Globus pallidus (tissue), 1 donor: ENCODE measurements at places on chromosomes 7 and 10.

- no peak for DNase-seq
These were observed 86.4 kb downstream of the RBM20 start for GRCh38 chr10:110730345-110731050.

GRCh38 chr7:6116211-6116610 is 85.0 kb downstream of the ANKRD61 start:
- DNase-seq, result no peak

GRCh38 chr10:112832361-112832878 is 117.6 kb upstream of the TCF7L2 start:
- DNase-seq, result no peak

DNA sequence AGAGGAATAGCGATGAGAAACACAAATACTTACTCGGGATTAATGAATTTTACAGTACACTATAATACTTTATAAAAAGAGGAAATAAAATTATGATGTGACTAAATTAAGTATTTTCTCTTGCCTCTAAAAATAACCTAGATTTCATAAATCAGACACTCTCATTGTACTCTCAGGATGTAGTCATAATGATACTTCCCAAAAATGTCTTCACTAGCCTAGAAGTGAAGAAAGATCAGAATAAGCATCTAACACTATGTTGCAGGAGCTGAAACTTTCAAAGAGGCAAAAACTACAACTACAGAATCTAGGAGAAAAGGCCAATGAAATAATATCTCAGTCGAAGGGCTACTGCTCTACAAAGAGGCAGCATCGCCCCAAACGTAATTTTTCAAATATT is 49.4 kb downstream of the DNAJC1 start:
- no peak for DNase-seq

DNA sequence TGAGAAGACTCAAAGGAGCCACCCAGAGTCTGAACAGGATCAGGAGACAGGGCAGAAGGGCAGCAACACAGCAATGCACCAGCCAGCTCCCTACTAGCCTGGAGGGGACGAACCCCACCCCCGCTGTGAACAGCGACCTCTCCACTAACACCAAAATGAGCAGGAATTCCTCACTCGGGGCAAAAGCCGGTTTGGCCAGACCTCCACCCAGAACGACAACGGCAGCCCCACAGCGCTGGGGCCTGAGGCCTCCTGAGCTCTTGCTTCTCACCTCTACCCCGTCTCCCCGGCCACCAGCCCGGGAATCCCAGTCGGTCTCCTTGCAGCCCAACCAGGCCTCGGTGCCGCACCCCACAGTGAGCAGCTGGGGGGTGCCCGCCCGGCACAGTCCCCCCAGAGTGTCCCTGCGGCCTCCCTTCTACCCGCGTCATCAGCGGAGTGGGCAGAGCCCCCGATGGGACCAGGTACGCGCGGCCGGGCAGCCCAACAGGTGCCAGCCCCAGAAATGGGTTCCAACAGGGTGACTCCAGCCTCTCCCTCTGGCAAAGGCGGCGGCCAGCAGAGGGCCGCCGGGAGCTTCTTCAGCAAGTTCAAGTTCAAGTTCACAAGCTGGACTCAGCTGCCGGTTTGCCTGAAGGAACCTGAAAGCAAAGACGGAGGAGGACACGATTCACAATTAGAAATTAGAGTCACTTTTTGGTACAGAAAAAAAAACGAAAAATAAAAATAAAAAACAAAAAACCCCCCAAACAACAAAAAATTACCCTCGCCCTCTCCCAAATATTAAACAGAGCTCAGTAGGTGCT is 129.0 kb downstream of the MARCHF5 start:
- no peak for DNase-seq

DNA sequence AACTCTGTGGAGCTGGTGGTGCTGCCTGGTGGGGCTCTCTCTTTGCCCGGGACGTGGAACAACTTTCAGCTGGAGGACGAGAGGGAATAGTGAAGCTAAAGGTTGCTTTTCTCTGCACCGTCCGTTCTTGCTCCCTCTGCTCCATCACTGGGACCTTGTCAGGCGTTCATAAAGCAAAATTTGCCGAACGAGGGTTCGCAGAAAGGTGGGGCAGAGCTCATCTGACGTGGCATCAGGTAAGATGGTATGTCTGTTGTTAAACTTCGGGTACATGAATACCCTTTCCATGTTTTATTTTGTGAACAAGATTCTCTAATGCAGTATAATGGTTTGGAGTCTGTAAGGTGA is 416 bp downstream of the BBS9 start:
- no peak for DNase-seq

DNA sequence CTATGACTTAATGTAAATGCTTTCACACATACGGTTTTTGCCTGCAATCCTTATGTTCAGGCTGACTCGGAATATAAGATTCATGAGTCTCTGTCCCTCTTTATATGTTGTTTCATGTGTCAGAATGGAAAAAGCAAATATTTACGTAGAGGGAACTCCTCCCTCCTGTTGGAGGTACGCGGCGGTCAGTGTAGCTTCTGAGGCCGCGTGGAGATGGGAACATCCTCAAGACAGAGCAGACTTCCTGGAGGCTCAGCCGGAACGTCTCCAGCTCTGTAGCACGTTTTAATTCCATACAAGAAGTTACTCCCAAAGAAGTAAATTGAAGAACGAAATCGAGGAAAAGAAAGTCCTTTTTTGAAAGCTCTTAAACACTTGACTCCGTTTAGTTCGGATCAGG is 248.3 kb downstream of the EBF3 start:
- DNase-seq, result no peak

DNA sequence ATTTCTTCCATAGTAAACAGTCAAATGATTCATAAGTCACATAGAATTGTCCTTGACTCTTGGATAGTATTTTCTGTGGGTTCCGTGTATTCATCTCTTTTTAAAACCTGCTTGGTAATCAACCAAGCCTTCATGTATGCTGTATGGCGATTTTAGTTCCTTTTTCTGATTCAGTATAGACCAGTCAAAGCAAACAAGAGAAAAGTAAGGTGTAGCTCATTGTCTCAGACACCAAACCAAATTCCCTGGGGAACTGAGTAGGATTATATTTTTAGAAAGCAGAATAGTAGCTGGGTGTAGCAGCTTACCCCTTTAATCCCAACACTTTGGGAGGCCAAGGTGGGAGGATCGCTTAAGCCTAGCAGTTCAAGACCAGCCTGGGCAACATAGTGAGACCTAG is 240.5 kb downstream of the BBS9 start:
- DNase-seq, result no peak

DNA sequence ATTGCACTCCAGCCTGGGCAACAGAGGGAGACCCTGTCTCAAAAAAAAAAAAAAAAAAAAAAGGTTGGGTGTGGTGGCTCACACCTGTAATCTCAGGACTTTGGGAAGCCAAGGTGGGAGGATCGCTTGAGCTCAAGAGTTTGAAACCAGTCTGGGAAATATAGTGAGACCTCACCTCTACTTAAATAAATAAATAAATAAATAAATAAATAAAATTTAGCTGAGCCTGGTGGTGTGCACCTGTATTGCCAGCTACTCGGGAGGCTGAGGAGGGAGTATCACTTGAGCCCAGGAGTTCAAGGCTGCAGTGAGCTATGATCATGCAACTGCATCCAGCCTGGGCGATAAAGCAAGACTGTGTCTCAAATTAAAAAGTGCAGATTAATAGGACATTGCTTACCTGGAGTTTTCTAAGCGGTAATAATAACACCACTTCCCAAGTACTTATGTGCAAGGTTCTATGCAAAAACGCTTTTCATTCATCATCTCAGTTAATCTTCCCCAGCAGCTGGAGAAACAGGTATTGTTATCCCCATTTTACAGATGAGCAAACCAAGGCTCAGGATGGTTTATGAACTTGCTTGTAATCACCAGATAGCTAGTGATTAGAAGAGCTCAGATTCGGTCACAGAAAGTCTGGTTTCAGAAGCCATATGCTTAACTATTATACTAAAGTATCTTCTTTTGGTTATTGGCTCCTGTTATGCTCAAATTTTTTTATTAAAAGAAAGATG is 196.5 kb upstream of the MKLN1 start:
- DNase-seq, result no peak

DNA sequence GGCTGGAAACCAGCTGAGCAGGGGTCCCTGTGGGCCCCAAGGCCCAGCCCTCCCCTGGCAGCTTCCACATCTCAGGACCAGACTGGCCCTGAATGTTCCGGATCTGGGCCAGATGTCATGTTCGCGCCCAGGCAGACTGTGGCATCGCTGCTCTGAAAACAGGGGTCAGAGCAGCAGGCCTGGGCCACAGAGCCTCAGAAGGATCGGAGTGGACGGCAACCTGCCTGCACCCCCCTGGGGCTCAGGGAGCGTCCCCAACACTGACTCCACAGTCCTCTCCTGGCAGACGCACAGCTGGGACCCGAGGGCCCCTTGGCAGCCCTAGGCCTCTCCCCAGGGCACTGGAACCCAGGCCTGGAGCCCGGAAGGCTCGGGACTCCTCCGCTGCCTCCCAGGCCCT is 91.3 kb upstream of the DNAAF5 start:
- no peak for DNase-seq

DNA sequence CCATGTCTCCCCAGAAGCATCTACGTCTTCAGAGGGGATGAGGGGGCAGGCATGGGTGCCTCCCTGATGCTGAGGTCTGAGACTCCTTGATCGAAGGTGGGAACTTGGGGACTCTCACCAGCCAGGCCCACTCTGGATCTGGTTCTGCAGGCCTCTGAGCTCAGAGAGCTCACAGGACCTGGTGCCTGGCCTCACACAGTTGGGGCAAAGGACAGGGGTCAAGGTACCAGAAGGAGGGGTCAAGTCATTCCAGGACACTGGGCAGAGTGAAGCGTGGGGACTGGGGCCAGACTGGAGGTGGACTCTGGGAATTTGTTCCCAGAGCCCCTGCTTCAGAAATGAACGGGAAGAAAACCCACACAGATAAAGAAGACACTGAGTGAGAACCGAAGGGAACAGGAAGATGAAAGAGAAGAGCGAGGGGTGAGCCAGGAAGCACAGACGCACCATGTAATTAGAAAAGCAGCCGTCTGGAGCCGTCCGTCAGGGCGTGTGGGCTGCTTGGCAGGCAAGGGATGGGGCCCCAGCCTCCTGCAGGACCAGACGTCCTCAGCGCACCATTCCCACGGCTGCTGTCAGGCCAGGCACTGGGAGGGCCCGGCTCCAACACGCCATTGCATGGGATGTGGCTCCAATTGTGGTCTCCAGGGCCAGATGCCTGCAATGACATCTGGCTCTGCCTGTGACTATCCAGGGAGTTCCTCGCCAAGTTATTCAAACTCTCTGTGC is 47.7 kb downstream of the ZCCHC24 start:
- DNase-seq, result no peak

GRCh38 chr7:77561352-77561751 is 24.3 kb downstream of the PTPN12 start:
- no peak for DNase-seq

GRCh38 chr7:104371216-104371979 is 43.0 kb downstream of the LHFPL3 start:
- no peak for DNase-seq

- no peak for DNase-seq
These were observed 59.9 kb downstream of the KCNMA1 start for GRCh38 chr10:77577666-77578229.

- DNase-seq, result no peak
These were observed 194.9 kb upstream of the TPK1 start for GRCh38 chr7:145030754-145031153.

DNA sequence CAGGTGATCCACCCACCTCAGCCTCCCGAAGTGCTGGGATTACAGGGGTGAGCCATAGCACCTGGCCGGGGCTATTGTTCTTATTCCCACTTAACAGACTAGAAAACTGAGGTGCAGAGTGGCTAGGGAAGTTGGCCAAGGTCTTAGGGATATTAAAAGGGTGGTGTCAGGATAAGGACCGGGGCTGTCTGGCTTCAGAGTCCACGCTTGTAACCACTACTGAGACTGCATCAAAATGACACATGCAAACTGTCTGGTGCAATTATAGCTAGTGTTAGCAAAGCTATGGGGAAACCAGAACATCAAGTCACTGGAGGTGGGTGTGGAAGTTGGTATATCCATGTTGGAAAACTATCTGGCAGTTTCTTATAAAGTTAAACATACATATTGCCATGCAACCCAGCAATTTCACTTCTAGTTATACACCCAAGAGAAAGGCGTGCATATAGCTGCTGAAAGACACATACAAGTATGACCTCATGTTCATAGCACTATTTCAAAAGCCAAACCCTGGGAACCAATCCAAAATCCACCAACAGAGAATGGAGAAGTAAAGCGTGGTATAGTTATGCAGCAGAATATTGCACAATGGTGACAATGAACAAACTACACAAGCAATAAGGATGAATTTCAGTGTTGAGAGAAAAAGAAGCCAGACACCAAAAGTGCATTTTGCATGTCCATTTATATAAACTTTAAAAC is 33.9 kb upstream of the EEPD1 start:
- DNase-seq, result peak; percentile 26

DNA sequence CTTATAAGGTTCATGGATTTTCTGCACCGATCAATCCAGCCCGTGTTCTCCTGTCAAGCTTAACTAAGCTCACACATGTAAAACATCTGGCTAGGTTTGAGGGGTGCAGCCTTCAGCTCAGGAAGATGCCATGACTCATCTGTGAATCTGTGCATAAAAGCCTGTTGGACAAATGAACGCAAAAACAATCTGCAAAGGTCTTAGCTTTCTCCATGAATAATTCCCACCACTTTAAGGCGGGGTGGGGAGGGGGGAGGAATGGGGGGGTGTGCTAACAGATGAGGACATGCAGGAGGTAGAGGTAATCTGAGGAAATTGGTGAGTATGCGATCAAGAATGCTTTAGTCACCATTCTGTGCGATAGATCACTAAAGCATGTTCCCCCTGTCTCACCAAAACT is 4.8 kb downstream of the DOCK4 start:
- no peak for DNase-seq

DNA sequence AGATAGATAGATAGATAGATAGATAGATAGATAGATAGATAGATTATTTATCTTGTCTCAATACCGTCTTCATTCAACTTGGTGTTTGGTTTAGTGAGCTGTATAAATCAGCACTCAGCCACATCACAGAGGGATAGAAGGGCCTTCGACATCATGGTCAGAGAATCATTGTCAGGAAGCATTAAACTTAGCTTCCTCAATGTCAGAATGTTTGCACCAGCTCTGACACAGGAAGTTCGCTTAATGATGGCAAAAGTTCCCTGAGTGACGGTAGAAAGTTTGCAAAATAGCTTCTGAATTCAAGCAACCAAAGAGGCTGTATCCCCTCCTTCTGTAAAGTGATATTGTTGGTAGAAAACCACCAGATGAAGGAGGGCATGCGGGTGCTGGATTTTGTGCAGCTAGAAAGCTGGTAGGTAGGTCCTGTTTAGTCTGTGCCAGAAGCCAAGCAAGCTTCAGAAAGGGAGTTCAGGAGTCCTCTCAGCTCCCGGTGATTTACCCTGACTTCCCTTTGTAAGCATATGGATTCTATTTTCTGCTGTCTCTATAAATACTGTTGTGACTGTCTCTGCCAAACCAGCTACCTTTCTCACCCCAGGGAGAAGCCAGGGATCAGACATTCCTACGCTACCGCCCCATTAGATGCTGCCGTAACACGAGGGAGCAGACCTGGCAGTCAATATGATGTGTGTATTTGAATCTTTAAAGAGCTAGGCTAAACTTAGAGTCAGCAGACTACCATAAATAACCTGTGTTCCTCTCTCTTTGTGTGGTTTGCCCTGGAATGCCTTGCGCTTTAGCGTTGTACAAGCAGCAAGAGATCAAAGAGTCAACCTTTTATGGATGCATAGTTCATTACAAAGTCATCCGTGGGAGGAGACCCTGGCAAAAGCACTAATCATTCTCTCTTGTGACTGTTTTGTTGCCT is 200.5 kb upstream of the KIAA1217 start:
- DNase-seq, result no peak
